ENCODE measurements at places on chromosomes 7 and 10.

DNA sequence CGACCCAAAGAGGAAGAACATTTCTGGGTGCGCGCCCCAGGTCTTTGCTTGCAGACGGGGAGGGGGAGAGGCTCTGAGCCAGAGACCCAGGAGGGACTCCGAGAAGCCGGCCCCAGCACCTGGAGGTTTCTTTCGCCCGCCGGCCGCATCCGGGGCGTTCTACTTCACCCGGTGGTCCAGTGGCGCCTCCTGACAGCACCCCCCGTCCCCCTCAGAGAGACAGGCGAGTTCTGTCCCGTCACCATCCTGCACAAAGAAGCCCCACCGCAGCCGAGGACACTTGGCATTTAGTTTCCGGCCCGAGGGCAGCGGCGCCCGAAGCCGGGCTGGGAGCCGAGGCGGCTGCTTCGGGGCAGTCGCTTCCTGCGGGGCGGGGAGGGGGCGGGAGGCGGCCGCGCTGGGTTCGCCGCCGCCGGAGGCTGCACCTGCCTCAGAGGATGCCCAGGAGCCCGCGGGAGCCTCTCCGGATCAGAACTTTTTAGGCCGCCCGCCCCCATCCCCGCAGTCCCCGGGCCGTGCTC lies at the start of gene TMEM178B:
TSS of gene TMEM178B (plus strand) at position 424 of the 521 bp plus-strand sequence.
- H3K36me3 ChIP-seq: no peaks in the 10 kb centered on the region
- DNase-seq: no peak
- peaks cover 71% of the 10 kb centered on the region for H3K27me3 ChIP-seq
- no peaks in the 10 kb centered on the region for H3K4me1 ChIP-seq
- peak within 1 kb of the TSS; percentile 30 for H3K4me3 ChIP-seq

- H3K27me3 ChIP-seq: no peaks in the 10 kb centered on the region
- H3K36me3 ChIP-seq: no peaks in the 10 kb centered on the region
- H3K4me1 ChIP-seq: peaks cover 9% of the 10 kb centered on the region
Observed at GRCh38 chr7:102432442-102433218, 745 bp upstream of the ORAI2 start.

DNA sequence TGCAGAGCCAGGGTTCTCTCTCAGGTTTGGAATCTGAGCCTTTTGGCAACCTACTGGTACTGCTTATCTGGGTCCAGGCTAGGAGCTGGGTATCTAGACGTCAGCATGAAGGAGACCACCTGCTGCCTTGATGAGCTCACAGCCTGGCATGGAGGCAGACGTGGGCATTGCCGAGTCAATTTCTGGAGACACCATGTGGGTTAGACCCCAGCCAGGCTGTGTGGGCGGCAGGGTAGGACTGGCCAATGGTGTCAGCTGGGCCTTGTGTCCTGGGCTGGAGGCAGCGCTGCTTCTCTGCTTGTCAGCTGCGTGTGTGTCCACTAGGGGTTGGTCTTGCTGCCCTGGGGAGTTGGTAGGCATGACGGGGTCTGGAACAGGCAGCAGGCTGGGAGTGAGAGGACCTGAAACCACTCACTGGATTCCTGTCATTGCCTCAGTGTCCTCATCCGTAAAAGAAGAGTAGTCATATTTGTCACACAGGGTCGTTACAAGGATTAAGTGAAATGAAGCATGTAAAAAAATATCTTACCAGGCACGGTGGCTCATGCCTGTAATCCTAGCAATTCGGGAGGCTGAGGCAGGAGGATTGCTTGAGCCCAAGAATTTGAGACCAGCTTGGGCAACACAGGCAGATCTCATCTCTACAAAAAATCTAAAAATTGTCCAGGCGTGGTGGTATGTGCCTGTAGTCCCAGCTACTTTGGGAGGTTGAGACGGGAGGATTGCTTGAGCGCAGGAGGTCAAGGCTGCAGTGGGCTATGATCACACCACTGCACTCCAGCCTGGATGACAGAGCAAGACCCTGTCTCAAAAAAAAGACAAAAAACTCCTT lies 31.7 kb upstream of the ANKRD2 start:
- H3K27ac ChIP-seq: peak overlapping the region; percentile 99
- H3K27me3 ChIP-seq: no peaks in the 10 kb centered on the region
- peaks cover 45% of the 10 kb centered on the region for H3K4me1 ChIP-seq
- no peak overlapping the region for H3K4me3 ChIP-seq
- DNase-seq: no peak

DNA sequence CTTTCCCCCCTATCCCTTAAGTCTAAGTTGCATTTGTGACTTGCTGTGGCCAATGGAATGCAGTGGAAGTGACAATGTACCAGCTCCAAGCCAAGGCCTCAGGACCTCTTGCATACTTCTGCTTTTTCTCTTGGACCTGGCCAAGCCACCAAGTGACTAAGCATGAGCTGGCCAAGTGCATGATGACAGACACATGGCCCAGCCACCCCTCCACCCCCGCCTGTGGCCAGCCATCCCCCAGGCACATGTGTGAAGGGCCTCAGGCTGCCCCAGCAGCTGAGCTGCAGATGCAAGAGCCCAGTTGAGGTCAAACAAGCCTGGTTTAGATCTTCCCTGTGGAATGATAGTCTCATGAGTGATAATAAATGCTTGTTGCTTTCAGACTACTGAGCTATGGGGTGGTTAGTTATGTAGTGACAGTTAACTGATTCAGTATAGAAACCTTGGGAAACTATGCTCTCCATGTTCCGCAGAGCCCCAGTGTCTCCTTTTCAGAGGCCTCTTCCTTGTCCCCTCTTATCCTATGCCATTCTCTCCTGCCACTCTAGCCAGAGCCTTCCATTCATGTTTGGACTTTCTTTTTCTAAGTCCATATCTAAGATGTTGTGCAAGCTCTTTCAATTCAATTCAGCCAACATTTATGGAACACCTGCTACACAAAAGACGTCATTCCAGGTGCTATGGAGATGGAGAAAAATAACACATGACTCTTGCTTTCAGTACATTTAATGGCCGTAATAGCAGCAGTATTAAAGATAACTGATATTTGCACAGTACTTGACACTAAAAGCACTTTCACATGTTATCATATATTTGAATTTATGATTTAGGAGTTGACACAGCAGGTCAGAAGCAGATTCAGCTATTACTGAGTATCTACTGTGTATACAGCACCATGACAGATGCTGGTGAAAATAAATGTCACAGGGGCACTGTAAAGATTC lies 55.5 kb upstream of the LOXL4 start:
- no peak overlapping the region for H3K4me3 ChIP-seq
- no peak overlapping the region for H3K27ac ChIP-seq
- H3K36me3 ChIP-seq: no peaks in the 10 kb centered on the region
- H3K27me3 ChIP-seq: no peaks in the 10 kb centered on the region
- no peaks in the 10 kb centered on the region for H3K4me1 ChIP-seq
- no peak for DNase-seq

GRCh38 chr7:50160206-50160605 lies 67.2 kb upstream of the ZPBP start:
- no peaks in the 10 kb centered on the region for H3K27me3 ChIP-seq
- H3K4me3 ChIP-seq: no peak overlapping the region
- no peaks in the 10 kb centered on the region for H3K36me3 ChIP-seq
- no peak overlapping the region for H3K27ac ChIP-seq
- no peaks in the 10 kb centered on the region for H3K4me1 ChIP-seq

GRCh38 chr7:131384286-131384635 lies 56.6 kb downstream of the MKLN1 start:
- no peak for DNase-seq
- no peak overlapping the region for H3K27ac ChIP-seq
- no peak overlapping the region for H3K4me3 ChIP-seq
- H3K36me3 ChIP-seq: peaks cover 8% of the 10 kb centered on the region
- no peaks in the 10 kb centered on the region for H3K27me3 ChIP-seq

GRCh38 chr10:121112579-121113384 lies 261.6 kb downstream of the WDR11 start:
- no peaks in the 10 kb centered on the region for H3K27me3 ChIP-seq
- no peaks in the 10 kb centered on the region for H3K36me3 ChIP-seq
- no peak for DNase-seq
- H3K4me1 ChIP-seq: peaks cover 18% of the 10 kb centered on the region

DNA sequence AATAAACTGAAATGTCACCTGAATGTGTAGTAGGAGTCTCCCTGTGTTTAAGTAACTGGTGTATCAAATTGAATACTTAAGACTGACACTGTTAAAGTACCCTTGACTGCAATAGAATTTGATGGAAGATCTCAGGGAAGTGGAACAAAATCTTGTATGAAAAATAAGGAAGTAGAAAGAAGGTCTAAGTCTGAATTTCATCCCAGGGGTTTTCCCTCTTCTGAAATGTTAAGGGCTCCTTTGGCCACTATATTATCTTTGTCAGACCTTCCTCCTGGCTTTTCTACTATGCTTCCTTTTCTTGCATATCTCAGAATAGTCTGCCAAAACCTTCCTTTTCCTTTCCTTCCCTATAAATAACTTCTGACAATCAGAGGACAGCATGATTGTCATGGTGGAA lies 59.6 kb downstream of the BLNK start:
- no peak overlapping the region for H3K27ac ChIP-seq
- no peaks in the 10 kb centered on the region for H3K36me3 ChIP-seq
- no peak overlapping the region for H3K4me3 ChIP-seq
- no peak for DNase-seq

DNA sequence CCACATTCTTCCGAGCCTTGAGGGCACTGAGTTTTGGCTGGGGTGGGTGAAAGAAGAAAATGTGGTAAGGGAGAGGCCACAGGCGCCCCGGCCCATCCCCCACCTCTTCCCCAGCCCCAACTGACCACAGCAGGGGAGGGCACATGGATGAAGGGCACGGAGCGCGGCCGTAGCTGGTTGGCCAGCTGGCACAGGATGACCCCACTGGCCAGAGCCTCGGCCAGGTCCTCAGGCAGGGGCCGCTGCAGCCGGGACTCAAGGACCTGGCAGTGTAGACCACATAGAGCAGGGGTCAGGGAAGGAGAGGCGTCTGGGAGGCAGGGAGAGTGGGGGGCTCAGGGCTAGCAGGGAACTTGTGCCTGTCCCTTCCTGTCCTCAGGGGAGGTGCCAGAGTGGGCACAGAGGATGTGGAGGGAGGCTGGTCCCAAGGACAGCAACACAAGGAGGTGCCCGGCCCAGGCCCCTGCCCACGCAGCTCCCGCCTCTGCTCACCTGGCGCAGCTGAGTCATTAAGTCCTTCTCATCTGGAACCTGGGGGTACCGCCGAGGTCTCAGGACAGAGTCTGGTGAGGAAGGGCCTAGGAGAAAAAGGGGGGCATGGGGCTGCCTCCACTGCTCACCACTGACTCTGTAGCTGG lies 2.2 kb upstream of the SAP25 start:
- H3K27me3 ChIP-seq: no peaks in the 10 kb centered on the region
- no peak overlapping the region for H3K27ac ChIP-seq
- H3K36me3 ChIP-seq: peaks cover 64% of the 10 kb centered on the region
- no peaks in the 10 kb centered on the region for H3K4me1 ChIP-seq
- no peak for DNase-seq

- DNase-seq: no peak
- H3K27ac ChIP-seq: no peak overlapping the region
- no peak overlapping the region for H3K4me3 ChIP-seq
- no peaks in the 10 kb centered on the region for H3K4me1 ChIP-seq
- no peaks in the 10 kb centered on the region for H3K36me3 ChIP-seq
- H3K27me3 ChIP-seq: peaks cover 1% of the 10 kb centered on the region
Observed at GRCh38 chr10:63976538-63976937, 455.3 kb downstream of the REEP3 start.

- no peak overlapping the region for H3K27ac ChIP-seq
- no peaks in the 10 kb centered on the region for H3K4me1 ChIP-seq
- H3K36me3 ChIP-seq: no peaks in the 10 kb centered on the region
- no peak overlapping the region for H3K4me3 ChIP-seq
- no peak for DNase-seq
Observed at GRCh38 chr10:118827053-118827452, 72.3 kb upstream of the CACUL1 start.

Data from RWPE2 (cell line).